ENCODE measurements at places on chromosomes 11 and 22. TPM values are rescaled to one million over a fixed set of nuclear protein-coding genes. Genes with fewer than 3 reads are reported as not detected.

- H3K27me3 ChIP-seq, result no peaks in the 10 kb centered on the region
- no peak overlapping the region for H3K27ac ChIP-seq
- DNase-seq, result no peak
- H3K4me3 ChIP-seq, result no peak overlapping the region
These were observed 47.8 kb downstream of the ARRB1 start for GRCh38 chr11:75303544-75304224.

- no peaks in the 10 kb centered on the region for H3K27me3 ChIP-seq
- no peaks in the 10 kb centered on the region for H3K36me3 ChIP-seq
- H3K4me3 ChIP-seq, result no peak overlapping the region
- peaks cover 76% of the 10 kb centered on the region for H3K4me1 ChIP-seq
These were observed 41.1 kb downstream of the BCR start for GRCh38 chr22:23221351-23221804.

- no peak overlapping the region for H3K4me3 ChIP-seq
- no peak for DNase-seq
- H3K4me1 ChIP-seq, result peaks cover 4% of the 10 kb centered on the region
- H3K36me3 ChIP-seq, result no peaks in the 10 kb centered on the region
These were observed 97.1 kb upstream of the SYT13 start for GRCh38 chr11:45383224-45383623.

- H3K4me1 ChIP-seq, result peaks cover 72% of the 10 kb centered on the region
- H3K4me3 ChIP-seq, result no peak overlapping the region
- peak overlapping the region; percentile 87 for H3K27ac ChIP-seq
- H3K27me3 ChIP-seq, result no peaks in the 10 kb centered on the region
These were observed 52.6 kb downstream of the SWAP70 start for GRCh38 chr11:9716275-9717039.

The HTR3A gene
- not detected for total RNA-seq

- no peak for DNase-seq
- H3K27ac ChIP-seq, result no peak overlapping the region
- H3K36me3 ChIP-seq, result no peaks in the 10 kb centered on the region
- no peak overlapping the region for H3K4me3 ChIP-seq
- H3K4me1 ChIP-seq, result peaks cover 5% of the 10 kb centered on the region
- no peaks in the 10 kb centered on the region for H3K27me3 ChIP-seq
These were observed 89.2 kb downstream of the RTL6 start for GRCh38 chr22:44408829-44409192.

DNA sequence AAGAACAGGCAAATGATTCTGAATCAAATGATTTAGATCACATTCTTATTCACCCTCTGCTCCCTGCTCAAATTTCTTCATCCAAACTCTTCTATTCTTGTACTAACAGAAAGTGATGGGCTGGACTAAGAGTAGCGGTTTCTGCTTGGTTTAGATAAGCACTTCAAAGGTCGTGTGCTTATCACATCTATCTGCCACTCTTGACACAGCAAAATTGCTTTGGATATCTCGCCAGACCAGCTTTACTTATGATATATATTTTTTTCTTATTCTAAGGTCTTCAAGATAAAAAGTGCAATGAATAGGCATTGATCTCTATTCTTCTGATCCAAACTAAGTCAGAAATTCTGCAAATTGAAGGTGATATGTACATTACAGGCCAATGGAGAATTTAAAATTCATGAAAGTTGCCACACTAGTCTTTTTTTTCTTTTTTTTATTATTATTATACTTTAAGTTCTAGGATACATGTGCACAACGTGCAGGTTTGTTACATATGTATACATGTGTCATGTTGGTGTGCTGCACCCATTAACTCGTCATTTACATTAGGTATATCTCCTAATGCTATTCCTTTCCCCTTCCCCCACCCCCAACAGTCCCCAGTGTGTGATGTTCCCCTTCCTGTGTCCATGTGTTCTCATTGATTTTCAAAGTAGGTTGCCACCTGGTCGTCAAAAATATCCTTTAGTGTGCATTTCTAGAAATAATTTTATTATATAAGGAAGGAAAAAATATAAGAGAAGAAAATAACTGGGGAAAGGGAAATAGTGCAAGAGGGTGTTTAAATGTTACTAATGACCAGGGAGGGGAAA, 1941.0 kb upstream of the RAG2 start:
- H3K36me3 ChIP-seq, result no peaks in the 10 kb centered on the region
- DNase-seq, result no peak
- H3K27me3 ChIP-seq, result no peaks in the 10 kb centered on the region
- no peaks in the 10 kb centered on the region for H3K4me1 ChIP-seq

The AQP11 gene
- total RNA-seq, result 0.79 TPM

- no peaks in the 10 kb centered on the region for H3K27me3 ChIP-seq
- no peak overlapping the region for H3K27ac ChIP-seq
- H3K4me1 ChIP-seq, result peaks cover 77% of the 10 kb centered on the region
These were observed 61.0 kb downstream of the TNRC6B start for GRCh38 chr22:40238425-40239344.

The SLC43A3 gene
- total RNA-seq, result 36.2 TPM

- no peaks in the 10 kb centered on the region for H3K36me3 ChIP-seq
- no peak overlapping the region for H3K27ac ChIP-seq
- peaks cover 20% of the 10 kb centered on the region for H3K27me3 ChIP-seq
- H3K4me3 ChIP-seq, result no peak overlapping the region
These were observed 126.3 kb downstream of the RRAS2 start for GRCh38 chr11:14232652-14233051.

The PISD gene
- total RNA-seq, result 16.3 TPM

GRCh38 chr11:108405706-108406105, 61.6 kb downstream of the C11orf65 start:
- DNase-seq, result no peak
- no peak overlapping the region for H3K27ac ChIP-seq
- H3K27me3 ChIP-seq, result no peaks in the 10 kb centered on the region
- no peak overlapping the region for H3K4me3 ChIP-seq

- no peak for DNase-seq
- H3K27ac ChIP-seq, result no peak overlapping the region
- H3K4me1 ChIP-seq, result no peaks in the 10 kb centered on the region
- H3K4me3 ChIP-seq, result no peak overlapping the region
- no peaks in the 10 kb centered on the region for H3K27me3 ChIP-seq
These were observed 169.5 kb downstream of the EFCAB6 start for GRCh38 chr22:43642319-43643206.

DNA sequence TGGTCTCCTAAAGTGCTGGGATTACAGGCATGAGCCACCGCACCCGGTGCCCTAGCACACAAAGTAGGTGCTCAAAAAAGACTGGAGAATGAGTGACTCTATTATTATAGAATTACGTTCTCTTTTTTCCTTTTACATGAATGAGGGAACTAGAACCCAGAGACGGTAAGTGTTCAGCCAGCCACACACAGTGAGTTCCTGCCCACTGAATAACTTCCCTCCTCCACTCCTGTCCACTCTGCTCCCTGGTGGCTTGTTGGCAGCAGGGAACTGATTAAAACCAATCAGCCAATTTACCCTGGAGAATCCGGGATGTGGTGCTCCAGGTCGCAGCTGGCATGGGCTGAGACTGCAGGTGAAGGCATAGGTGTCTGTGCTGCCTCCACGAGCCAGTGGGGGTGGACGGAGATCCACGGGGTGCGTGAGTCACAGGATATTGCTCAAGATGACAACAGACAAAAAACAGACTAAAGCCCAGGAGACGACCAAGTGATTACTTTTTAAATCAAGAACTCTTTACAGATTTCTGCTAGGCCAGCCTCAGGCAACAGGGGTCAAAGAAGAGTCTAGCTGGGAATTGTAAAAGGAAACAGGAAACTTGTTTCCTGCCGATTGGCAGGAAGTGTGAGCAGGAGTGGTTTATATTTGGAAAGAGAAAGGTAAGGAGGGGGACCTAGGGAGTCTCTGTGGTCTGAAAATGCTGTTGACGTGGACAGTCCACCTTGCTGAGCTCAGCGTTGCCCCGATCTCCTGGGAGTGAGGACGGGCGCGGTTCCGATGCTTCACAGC, 95.2 kb upstream of the TP53I11 start:
- H3K4me3 ChIP-seq, result no peak overlapping the region
- H3K27me3 ChIP-seq, result no peaks in the 10 kb centered on the region
- peak overlapping the region; percentile 59 for H3K27ac ChIP-seq
- no peaks in the 10 kb centered on the region for H3K36me3 ChIP-seq
- peak; percentile 59 for DNase-seq
- H3K4me1 ChIP-seq, result peaks cover 55% of the 10 kb centered on the region

DNA sequence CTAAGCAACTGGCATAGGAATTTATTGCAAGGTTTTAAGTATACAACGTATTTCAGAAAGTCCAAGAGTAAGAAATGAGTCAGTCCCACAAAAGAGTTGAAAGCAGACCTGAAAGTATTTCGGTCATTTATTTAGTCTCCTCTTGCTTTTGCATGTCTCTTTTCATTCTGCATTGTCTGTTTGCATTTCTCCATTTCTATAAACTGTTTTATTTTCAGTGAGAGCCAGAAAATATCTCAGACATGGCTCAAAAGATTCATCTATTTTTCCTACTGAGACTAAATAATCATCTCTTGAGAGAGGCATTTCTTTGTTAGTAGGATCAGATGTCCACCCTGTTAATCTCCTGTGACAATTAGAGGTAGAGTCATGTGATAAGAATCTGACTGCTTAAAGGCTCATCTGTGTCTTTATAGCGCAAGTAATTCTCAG, 219.1 kb upstream of the CCDC179 start:
- H3K4me3 ChIP-seq, result no peak overlapping the region
- H3K4me1 ChIP-seq, result no peaks in the 10 kb centered on the region
- DNase-seq, result no peak
- H3K27me3 ChIP-seq, result no peaks in the 10 kb centered on the region
- no peak overlapping the region for H3K27ac ChIP-seq

- H3K4me1 ChIP-seq, result no peaks in the 10 kb centered on the region
- H3K36me3 ChIP-seq, result no peaks in the 10 kb centered on the region
- no peak overlapping the region for H3K27ac ChIP-seq
- no peak for DNase-seq
- no peak overlapping the region for H3K4me3 ChIP-seq
- H3K27me3 ChIP-seq, result no peaks in the 10 kb centered on the region
These were observed 59.1 kb downstream of the TRMU start for GRCh38 chr22:46394622-46395021.

DNA sequence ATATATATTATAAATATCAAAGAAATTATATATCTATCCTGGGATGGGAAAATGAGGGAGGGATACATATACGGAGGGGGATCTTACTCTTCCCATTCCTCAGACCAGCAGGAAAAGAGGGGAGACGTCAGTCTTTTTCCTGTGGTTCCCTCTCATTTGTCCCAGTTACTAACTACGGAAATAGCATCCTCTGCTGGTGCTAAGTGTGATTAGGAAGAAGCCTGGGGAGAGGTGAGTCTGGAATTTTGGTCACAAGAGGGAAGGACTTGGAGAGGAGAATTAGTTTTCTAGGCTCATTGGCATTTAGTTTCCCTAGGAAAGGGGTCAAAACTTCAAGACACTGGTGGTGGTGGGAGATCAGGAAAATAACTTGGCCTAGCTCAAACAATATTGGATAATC, 11.6 kb downstream of the MED19 start:
- no peaks in the 10 kb centered on the region for H3K27me3 ChIP-seq
- peaks cover 51% of the 10 kb centered on the region for H3K36me3 ChIP-seq
- H3K27ac ChIP-seq, result no peak overlapping the region
- DNase-seq, result no peak

- no peak overlapping the region for H3K27ac ChIP-seq
- no peaks in the 10 kb centered on the region for H3K36me3 ChIP-seq
- no peak overlapping the region for H3K4me3 ChIP-seq
- peaks cover 99% of the 10 kb centered on the region for H3K4me1 ChIP-seq
These were observed 110.1 kb downstream of the ETS1 start for GRCh38 chr11:128477278-128477677.

DNA sequence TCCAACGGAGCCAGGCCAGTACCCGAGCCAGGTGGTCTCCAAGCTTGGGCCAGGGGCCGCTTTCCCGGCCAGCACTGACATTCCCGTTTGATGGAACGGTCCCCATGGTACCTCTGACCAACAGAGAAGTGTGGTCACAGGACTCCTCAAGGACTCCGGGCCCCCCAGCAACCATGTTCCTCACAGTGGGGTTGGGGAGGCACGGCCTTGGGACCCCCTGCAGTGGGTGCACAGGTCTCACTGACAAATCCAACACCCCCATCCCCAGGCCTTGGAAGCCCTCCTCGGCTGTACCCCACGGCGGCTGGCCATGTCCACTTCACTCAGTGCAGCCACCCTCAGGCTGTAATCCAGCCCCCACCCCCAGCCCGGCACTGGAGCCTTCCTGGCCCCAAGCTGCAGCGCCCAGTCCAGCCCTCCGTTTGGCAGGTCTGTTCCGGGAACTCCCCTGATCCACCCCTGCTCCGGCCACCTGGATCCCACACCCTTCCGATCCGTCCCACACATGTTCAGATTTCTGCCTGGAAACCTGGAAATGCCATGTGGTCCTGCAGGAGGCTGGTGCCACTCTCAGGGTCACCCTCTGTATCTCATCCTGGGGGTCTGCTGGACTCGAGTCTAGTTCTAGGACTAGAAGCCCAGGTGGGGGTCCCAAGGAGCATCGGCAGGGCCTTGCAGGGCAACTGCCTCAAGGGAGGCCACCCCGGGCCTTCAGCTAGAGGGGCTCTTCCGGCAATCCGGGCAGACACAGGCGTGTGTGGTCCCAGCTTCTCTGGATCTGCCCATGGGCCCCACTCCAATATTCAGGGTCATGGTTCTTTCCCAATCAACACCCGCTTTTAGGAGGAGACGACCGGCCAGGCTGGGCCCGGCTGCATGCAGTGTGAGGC, 26.6 kb downstream of the TBX1 start:
- H3K36me3 ChIP-seq, result no peaks in the 10 kb centered on the region
- no peak overlapping the region for H3K27ac ChIP-seq
- no peak overlapping the region for H3K4me3 ChIP-seq
- no peak for DNase-seq
- peaks cover 14% of the 10 kb centered on the region for H3K27me3 ChIP-seq

The MPZL2 gene
- 7.5 TPM for total RNA-seq

DNA sequence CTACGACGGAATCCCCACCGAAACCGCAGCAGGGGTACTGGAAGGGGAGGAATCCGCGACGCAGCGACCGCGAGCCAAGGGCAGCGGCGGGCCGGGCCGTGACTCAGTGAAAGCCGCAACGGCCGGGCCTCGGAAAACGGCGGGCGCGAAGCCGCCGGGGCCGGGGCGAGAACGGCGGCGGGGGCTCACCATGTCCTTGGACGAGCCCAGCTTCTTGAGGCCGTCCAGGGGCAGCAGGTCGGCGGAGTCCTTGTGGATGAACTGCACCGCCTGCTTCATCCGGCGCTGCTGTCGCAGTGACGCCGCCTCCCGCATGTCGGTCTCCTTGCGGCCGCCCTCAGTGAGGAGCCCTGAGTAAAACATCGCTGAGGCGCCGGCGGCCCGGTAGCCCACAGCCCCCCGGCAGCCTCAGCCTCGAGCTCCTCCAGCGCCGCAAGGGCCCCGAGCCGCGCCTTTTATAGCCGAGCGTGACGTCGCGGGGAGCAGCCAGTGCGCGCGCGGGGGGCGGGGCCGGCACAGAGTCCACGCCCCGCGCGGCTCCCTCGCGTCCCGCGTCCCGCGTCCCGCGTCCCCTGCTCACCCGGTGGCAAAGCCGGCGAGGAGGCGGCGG, at the start of gene NRIP3:
NRIP3 (minus strand) TSS at position 429 of the 610 bp plus-strand sequence; CDS start at position 363, 66 bp downstream.
- peak; percentile 76 for DNase-seq
- H3K4me3 ChIP-seq, result peak within 1 kb of the TSS; percentile 56
- no peak within 1 kb of the TSS for H3K27ac ChIP-seq
- H3K4me1 ChIP-seq, result peaks cover 27% of the 10 kb centered on the region
- H3K27me3 ChIP-seq, result peaks cover 38% of the 10 kb centered on the region
- H3K36me3 ChIP-seq, result no peaks in the 10 kb centered on the region

The PANX2 gene
- total RNA-seq, result not detected

The PARVG gene
- 1.2 TPM for total RNA-seq

The NXPE2 gene
- total RNA-seq, result 0.15 TPM
